ENCODE measurements at places on chromosomes 4 and X. TPM values are rescaled to one million over a fixed set of nuclear protein-coding genes. Genes with fewer than 3 reads are reported as not detected.

The TRIM61 gene
- 0.47 TPM for total RNA-seq

The SLC10A3 gene
- total RNA-seq: 15.7 TPM

The CSN1S1 gene
- not detected for total RNA-seq

The F8A3 gene
- 19.9 TPM for total RNA-seq

The CFAP97 gene
- 26.6 TPM for total RNA-seq

The CXorf51B gene
- not detected for total RNA-seq

DNA sequence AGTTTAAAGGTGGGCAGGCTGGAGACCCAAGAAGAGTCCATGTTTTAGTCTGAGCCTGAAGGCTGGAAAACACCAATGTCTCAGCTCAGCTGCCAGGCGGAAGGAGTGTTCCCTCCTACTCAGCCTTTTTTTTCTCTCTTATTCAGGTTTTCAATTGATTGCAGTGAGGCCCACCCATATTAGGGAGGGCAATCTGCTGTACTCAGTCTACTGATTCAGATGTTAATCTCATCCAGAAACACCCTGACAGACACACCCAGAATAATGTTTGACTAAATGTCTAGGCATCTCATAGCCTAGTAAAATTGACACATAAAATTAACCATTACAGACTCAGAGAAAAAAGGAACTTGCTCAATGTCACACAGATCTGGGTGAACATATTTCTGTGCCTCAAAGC lies 347.1 kb downstream of the GBA3 start:
- no peak for DNase-seq

- peak; percentile 74 for DNase-seq
Observed at GRCh38 chr4:108072300-108072699, 82.6 kb downstream of the HADH start.

GRCh38 chrX:129654652-129655546 lies at the start of gene APLN:
TSS of gene APLN (minus strand) at chrX:129654956. CDS start at chrX:129654630, 326 bp downstream.
- no peak for DNase-seq

DNA sequence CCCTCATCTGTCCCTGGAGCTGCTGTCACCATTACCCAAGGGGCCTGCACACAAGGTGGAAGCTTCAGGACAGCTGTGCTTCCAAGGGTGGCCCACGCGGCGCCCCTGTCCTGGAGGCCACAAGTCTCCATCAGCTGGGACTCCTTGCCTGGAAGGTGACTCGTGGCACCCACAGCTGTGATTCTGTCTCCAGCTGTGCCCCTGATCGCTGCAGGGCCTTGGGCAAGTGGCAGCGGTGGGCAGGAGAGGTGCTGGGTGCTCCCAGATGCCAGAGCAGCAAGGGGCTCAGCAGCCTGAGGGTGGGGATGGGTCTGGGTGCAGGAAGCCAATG lies 9.0 kb upstream of the DUSP9 start:
- DNase-seq: no peak

GRCh38 chr4:80360084-80360483 lies 24.6 kb downstream of the CFAP299 start:
- peak; percentile 13 for DNase-seq

DNA sequence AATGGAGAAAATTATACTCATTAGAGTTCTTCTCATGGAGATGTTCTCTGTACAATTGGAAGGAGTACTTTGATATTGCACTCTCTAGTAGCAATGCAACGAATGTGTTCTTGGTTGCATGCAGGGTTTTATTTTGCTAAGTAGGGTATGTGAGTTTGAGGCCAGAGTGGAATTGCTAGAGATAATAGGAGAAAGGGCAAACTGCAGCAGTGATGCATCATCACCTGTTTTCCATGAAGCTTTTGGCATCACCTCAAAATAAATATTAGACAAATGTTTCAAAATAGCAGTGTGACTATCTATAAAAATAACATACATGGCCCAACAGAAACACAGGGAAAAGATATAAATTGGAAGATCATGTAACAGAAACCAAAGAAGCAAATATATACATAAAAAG lies 93.3 kb downstream of the TIGD2 start:
- no peak for DNase-seq

GRCh38 chr4:8045909-8046308 lies 106.2 kb upstream of the AFAP1 start:
- no peak for DNase-seq

DNA sequence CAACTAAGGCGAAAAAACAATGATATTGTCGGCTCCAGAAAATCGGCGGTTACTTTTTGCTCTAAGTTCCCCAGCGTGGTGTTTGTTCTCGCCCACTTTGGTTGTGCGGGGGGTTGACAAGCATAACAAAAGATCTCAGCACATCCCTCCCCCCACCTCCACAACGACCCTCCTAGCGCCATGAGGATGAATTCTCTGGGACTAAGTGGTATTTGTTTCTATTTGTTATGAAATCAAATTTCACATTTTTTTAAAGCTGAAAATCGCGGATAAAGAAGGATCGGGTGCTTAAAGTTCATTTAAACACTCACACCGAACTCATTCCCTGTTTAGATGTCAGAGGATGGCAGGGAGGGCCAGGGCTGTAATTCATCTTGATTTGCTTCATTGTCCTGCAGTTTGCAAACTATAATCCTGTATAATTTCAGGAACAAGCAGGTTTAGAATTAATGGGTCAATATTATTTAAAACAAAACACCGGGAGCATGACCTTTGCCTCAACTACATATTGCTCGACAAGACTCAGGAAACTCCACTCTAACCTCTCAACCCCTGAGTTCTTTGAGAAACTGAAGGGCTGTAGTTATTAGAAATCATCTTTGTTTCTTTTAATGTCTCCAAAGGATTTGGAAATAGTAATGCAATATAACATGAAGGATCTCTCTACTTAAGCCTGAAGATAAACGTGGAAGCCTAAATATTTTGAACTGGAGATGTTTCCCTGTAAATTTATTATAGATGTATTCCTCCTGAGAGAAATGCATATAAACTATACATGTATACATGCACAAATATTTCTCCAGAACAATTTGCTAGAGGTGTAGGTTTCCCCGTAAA lies 6.4 kb downstream of the PITX2 start:
- DNase-seq: no peak

GRCh38 chr4:107837776-107838618 lies 13.3 kb downstream of the SGMS2 start:
- peak; percentile 27 for DNase-seq

DNA sequence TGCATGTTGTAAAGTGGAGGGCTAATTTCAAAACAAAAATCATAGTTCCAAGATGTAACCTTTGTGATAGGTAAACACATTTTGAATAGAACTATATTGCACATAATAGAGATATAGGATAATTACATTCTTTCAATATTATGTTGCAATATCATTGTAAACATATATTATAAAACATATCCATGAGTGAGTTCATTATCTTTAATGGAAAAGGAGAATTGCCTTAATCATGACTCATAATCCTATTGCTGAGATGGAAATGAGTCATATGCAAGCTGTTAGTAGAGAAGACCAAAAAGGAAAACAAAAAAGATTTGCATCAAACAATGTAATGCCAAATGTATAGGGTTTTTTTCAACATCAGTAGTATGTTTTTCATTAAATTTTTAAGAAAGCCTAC lies 73.7 kb upstream of the WDR44 start:
- DNase-seq: no peak

- peak; percentile 48 for DNase-seq
Observed at GRCh38 chr4:140719022-140719421, 37.2 kb downstream of the TBC1D9 start.

DNA sequence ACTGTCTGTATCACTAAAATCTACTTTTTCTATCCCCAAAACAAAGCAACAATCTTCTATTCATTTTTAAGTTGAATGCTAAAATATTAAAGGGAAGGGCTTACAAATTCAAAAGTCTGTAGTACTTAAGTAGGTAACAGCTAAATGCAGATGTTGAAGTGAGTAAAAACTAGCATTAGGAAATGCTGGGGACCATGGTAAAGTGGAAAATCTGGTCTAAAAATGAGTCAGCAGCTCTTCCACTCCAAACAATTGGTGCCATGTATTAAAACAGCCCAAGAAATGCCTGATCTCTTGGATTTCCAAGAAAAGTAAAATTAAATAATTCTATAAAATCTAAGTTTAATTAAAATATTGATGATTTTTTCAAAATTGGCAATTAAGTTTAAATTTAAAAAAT lies 73.3 kb upstream of the PPP3CA start:
- DNase-seq: no peak

DNA sequence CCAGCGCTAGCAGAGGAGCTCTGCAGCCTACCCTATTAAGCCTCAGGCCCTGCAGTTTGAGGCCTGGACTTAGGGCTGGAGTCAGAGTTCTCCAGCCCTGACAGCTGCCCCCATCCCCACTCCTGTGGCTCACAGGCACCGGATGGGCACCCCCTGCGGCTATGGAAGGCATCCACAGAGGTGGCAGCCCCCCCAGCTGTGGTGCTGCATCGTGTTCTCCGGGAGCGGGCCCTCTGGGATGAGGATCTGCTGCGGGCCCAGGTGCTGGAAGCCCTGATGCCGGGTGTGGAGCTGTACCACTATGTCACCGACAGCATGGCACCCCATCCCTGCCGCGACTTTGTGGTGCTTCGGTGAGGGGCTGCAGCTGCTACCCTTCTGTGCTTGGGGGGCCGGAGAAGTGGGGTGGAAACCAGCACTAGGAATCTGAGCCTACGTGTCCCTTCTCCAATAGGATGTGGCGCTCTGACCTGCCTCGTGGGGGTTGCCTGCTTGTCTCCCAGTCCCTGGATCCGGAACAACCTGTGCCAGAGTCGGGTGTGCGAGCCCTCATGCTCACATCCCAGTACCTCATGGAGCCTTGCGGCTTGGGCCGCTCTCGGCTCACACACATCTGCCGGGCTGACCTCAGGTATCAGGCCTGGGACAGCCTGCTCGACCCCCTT lies 76.2 kb downstream of the STARD8 start:
- DNase-seq: no peak

DNA sequence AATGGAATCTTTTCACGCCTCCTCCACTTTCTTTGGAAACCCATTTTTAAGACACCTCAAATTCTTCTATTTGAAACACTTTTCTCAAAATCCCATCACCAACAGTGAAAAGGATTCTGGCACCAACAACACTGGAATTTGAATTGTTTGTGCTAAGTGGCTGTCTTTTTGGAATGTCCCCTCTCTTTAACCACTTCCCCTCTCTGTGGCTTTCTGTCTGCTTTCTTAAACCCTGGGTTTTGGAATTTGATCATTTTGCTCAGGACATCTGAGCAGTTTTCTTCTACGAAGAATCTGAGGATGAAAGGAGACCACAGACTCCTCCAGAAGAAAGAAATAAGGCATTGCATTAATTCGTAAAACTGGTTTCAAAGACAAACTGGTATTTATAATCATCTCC lies 89.0 kb downstream of the MXRA5 start:
- DNase-seq: no peak

DNA sequence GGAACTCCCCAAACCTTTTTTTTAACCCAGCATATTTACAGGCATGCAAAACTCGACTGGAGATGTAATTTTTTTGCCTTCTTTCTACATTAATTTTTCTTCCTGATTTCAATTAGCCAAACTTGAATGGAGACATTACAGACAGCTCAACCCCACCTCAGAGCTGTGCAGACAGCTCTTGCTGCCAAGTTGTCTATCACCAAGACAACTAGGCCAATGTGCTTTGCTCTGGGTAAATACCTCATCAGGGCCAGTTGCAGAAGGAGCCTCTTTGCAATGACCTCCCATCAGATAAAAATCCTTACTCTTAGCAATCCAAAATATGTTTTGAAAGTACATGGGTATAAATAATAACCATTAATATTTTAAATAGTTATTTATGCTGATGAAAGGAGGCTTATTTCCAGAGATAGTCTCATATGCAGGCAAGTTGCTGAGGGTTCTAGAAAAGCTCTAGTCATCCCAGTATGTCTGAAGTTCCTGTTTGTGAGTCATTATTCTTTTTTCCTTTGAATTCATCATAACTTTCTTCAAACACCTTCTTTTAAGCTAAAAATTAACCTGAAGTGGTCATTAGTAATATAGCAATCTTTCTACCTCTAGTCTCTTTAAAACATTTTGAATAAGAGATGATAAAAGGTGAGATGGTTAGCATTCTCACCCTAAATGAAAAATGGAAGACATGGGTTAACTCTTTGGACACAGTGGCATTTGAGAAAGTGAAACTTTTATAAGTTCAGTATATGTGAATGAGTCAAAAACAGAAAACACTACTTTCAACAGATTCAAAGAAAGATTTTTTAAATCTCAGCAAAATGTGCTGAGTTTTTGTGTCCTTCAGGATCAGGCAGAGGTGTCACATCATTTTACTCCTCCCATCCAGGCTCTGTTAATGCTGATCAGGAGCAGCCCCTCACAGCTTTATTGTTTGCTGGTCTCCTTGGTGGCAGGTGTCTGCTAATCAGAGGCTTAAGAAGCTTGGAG lies 475.5 kb upstream of the FGF16 start:
- DNase-seq: no peak

- DNase-seq: no peak
Observed at GRCh38 chrX:47574547-47575301, 7.5 kb upstream of the TIMP1 start.

DNA sequence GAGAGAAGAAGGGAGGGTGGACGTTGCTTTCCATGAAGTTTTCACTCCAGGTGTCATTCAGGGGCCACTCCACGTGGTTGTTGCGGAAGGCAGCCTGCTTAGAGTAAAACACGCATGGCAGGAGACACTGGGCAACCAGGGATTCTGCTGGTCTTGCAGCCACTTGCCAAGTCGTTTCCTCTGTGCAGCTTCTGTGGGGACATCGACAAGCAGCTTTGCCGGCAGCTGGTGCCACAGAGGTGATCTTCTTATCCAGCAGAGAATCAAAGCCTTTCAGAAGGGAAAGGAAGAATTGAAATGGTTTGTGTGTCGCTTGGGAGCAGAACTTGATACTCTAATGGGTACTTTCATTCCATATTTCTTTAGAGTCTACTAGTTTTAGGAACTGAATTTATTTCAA lies 867.1 kb upstream of the TENM3 start:
- DNase-seq: no peak
